ENCODE measurements at places on chromosomes 3 and 15. TPM values are rescaled to one million over a fixed set of nuclear protein-coding genes. Genes with fewer than 3 reads are reported as not detected.

The AMIGO3 gene
- polyA plus RNA-seq: not detected

The SNTN gene
- not detected for polyA plus RNA-seq

DNA sequence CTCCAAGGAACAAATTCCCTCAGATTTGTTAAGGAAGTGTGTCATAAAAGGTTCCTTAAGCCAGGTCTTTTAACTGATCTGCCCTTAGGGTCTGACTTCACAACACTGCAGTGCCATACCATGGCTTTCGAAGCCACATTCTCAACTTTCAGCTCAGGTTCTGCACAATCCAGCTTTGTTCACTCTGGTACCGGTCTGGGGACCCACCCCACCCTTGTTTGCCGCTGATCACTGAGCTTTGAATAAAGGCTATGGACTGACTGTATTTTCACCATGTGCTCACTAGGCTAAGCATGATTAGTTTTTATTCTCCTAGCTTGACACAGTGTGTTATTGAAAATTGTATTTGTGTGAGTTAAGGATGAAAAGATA, 15.9 kb downstream of the SNX1 start:
- DNase-seq: no peak

The UNC13C gene
- 0.03 TPM for polyA plus RNA-seq

The FBLN2 gene
- polyA plus RNA-seq: 0.03 TPM

The MOBP gene
- polyA plus RNA-seq: not detected

- peak; percentile 64 for DNase-seq
Observed at GRCh38 chr3:148211725-148212124, 486.0 kb upstream of the AGTR1 start.

- no peak for DNase-seq
Observed at GRCh38 chr3:173870976-173871375, 473.4 kb downstream of the NLGN1 start.

The TRIM71 gene
- 0.01 TPM for polyA plus RNA-seq

GRCh38 chr15:99578809-99579208, 13.0 kb downstream of the MEF2A start:
- no peak for DNase-seq

- no peak for DNase-seq
Observed at GRCh38 chr15:44735482-44736180, 697 bp upstream of the TRIM69 start.

- DNase-seq: no peak
Observed at GRCh38 chr3:12964711-12965612, 108.3 kb downstream of the IQSEC1 start.

- DNase-seq: peak; percentile 67
Observed at GRCh38 chr3:128584412-128585020, 66.1 kb downstream of the RPN1 start.

DNA sequence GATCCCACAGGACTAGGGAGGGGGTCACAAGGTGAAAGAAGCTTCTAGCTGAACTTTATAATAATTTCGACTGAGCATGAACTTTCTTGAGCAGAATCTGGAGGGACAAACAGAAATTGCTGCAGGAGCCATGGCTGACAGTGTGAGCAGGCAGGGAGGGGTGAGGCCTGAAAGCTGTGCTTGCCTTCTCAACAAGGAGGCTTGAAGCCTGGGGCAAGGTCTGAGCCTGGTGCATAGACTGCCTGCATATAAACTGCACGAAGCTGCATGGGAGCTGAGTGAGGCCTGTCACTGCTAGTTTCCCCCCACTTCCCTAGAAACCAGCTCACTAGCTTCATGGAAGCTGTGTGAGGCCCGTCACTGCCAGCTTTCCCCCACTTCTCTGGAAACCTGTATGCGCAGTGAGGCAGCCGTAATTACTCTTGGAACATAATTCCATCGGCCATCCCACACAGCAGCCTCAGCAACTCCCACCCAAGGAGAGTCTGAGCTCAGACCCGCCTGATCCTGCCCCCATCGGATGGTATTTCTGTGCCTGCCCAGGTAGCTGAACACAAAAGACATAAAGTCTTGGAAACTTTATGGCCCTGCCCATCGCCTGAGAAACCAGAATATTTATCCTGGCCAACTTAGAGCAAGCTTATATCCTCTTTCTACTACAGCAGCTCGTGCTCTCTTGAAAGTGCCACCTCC, 136.5 kb downstream of the PLCH1 start:
- no peak for DNase-seq

The TEX55 gene
- polyA plus RNA-seq: 0.05 TPM

The NTRK3 gene
- polyA plus RNA-seq: not detected

GRCh38 chr3:56251343-56251945, 216.8 kb downstream of the ERC2 start:
- peak; percentile 31 for DNase-seq

The SUCNR1 gene
- polyA plus RNA-seq: not detected

The SCN11A gene
- not detected for polyA plus RNA-seq

The CCR3 gene
- polyA plus RNA-seq: not detected

Measured in mammary epithelial cell (primary cell).